ENCODE measurements at places on chromosomes 6 and 20.
A peak's percentile ranks its signal among the peaks of the same experiment; 100 is the strongest.

- DNase-seq = no peak
These were observed 106.4 kb upstream of the PDE10A start for GRCh38 chr6:165769401-165769800.

- DNase-seq = no peak
These were observed 19.1 kb downstream of the B4GALT5 start for GRCh38 chr20:49694450-49695071.

DNA sequence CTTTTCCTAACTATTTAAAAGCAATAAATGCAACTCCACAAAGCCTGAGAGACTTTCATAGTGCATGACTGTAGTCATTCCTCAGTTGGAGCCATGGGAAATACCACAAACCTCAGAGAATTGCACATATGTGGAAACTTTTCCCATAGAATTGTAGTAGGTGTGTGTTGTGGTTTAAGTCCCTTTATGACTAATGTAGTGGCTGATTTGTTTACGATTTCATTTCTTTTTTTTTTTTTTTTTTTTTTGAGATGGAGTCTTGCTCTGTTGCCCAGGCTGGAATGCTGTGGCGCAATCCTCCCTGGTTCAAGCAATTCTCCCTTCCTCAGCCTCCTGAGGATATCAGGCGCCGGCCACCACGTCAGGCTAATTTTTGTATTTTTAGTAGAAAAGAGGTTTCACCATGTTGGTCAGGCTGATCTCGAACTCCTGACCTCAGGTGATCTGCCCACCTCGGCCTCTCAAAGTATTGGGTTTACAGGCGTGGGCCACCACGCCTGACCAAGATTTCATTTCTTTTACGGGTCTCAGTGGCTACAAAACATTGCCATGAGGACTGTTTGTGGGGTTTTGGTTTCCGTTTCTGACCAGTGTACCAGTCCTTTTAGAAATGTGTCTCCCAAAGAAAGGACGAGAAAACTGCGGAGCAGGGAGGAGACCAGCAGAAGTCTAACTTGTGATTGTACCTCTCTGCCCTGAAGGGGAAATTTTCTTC, 212.1 kb upstream of the MARCKS start:
- peak; percentile 69 for DNase-seq

DNA sequence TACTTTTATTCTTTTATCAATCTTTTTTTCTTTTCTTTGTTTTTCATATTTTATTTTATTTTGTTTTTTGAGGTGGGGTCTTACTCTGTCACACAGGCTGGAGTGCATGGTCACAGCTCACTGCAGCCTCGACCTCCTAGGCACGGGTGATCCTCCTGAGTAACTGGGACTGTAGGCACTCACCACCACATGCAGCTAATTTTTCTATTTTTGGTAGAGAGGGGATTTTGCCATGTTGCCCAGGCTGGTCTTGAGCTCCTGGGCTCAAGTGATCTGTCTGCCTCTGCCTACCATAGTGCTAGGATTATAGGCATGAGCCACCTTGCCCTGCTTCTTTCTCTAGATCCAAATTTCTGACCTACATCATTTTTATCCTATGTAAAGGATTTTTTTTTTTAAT, 153.2 kb downstream of the CDKAL1 start:
- DNase-seq = no peak

GRCh38 chr20:29298271-29298590, 1959.2 kb upstream of the DEFB115 start:
- DNase-seq = no peak

DNA sequence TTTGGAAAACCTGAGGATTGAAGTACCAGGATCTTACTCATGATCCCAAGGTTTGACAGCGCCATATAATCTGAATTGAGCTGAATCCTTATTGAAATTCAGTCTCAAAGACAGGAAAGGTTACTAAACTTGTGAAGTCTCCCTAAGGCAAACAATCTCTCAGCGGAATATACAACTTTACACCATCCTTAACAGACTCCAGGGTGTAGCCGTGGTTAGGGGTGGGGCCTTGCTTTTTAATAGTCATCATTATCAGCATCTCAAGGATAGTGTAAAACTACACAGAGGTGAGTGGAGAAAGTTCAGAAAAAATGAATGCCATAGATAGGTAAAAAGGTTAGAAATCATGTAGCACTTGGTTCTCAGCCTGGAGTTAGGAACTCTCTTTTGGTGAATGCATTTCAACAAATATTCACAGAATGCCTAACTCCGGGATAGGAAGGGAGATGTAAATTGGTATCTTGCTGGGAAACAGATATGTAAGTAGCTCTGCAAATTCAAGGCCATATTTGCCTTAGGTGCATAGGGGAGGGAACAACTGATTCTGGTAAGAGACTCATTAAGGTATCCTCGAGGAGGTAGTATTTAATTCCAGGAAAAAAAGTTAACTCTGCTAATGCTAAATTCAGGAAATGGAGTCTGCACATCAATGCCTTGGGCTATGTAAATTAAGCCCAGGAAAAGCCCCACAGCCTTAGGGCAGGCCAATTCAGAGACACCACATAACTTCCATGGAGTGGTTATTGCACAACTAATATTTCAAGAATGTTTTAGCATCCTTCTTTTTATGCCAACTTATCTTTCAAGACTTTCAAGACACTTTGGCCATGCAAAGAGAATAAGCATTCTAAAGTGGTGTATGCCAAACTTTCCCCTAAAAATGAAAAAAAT, 61.6 kb downstream of the SNAP25 start:
- no peak for DNase-seq

DNA sequence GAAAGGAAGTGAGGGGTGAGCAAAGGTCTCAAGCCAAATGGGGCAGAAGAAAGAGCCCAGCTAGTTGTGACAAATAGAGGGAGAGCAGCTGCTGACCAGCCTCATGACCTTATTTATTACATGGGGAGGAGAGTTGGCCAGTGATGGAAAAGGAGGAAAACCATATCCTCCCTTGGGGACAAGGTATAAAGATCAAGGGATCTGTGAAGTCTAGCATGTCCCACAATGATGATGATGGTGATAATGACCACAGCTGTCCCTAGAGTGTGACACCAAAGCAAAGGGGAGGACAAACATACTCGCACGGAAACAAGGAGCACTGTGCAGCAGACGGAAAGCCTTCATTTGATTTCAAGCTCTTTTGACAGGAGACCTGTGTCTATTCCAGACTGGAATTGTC, 190.4 kb upstream of the MCHR2 start:
- no peak for DNase-seq

GRCh38 chr6:160766657-160766988, 64.6 kb downstream of the PLG start:
- no peak for DNase-seq

GRCh38 chr6:47061309-47062300, 19.5 kb upstream of the ADGRF1 start:
- no peak for DNase-seq

GRCh38 chr6:30789606-30790005, 45.3 kb upstream of the IER3 start:
- DNase-seq = no peak

DNA sequence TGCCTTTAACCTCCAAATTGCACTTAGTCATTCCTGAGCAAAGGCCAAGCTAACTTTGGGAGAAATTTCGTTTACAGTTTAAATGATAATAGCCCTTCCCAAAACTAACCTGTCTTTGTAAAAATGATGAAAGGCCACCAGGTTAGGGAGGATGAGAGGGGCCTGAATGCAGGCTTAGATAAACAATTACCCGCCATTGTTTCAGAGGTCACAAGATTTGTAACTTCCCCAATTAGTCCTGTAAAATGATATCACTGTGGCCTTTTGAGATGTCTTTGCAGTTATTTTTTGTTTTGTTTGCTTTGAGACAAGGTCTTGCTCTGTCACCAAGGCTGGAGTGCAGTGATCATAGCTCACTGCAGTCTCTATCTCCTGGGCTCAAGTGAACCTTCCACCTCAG, 26.3 kb downstream of the GNL1 start:
- DNase-seq = peak; percentile 67

- no peak for DNase-seq
These were observed 287.3 kb upstream of the PLN start for GRCh38 chr6:118260833-118261232.

DNA sequence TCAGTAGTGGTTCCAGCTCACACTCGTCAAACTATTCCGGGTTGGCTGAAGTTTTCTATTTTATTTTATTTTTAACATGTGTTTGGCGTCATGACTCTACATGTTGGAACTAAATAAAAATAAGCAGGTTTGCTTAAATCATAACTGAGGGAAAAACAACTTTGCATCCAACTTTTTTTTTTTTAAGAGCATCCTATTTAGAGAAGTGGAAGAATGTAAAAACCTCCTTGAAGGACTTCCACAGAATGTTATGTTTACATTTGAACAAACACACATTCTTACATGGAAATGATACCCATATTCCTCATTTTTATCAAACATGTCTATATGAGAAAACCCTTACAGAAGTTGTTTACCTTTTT, 659 bp downstream of the PRDM1 start:
- no peak for DNase-seq

- peak; percentile 21 for DNase-seq
These were observed 20.6 kb upstream of the HLA-F start for GRCh38 chr6:29702519-29703103.

- peak; percentile 33 for DNase-seq
These were observed 119.0 kb downstream of the RTN4IP1 start for GRCh38 chr6:106510090-106510970.

GRCh38 chr20:62896526-62896925, 29.8 kb downstream of the DIDO1 start:
- DNase-seq = no peak

DNA sequence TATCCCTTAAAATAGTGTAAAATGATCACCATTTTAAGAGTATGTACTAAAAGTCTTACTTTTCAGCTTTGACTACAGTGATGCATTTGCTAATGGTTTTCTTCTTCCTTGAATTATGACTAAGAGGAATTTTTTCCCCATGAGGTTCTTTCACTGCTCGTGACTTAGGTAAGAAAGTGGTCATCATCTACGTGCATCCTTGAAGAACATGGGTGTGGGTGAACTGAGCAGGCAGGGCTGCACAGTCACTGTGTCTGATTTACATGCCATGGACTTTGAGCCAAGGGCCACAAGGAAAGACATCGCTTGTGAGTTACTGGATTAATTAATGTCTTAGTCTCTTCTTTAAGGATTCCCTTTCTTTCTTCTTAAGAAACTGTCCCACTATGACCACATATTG, 33.3 kb downstream of the NQO2 start:
- no peak for DNase-seq

DNA sequence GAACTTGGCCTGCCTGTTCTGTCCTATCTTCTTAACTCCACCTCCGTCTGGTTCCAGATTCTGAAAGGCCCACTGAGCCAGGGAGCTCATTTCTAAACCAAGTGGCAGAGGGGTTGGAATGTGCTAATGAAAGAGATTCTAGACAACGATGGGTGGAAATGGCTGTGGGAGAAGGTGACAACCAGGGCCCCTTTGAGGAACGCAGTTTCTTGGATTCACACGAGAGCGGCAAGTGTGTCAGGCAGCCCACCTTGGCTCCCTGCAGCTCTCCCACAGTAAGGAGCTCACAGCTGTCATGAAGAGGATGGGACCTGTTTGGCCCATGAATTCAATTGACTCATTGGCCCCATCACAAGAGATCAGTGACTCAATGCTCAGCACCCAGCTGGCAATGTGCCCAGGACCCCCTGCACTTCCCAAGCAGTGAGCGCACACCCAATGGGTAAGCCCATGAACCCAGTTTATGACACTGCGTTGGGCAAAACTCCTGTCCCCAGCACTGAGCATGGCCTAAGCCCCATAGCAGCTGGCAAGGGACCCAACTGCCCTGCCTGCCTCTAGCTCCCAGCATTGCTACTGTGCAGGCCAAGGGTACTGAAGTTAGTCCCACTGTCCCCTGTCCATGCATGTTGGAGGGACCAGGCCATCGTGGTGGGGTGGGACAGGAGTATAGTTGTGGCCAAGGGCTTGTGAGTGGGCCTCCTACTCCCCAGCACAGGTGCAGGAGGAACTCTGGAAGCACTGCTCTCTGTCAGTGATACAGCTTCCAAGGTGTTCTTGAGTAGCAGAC, 16.4 kb downstream of the MRPS18A start:
- no peak for DNase-seq

- DNase-seq = no peak
These were observed 238.5 kb downstream of the ZFAND3 start for GRCh38 chr6:38057994-38058393.

GRCh38 chr6:155271145-155271544, 7.3 kb downstream of the CLDN20 start:
- no peak for DNase-seq

DNA sequence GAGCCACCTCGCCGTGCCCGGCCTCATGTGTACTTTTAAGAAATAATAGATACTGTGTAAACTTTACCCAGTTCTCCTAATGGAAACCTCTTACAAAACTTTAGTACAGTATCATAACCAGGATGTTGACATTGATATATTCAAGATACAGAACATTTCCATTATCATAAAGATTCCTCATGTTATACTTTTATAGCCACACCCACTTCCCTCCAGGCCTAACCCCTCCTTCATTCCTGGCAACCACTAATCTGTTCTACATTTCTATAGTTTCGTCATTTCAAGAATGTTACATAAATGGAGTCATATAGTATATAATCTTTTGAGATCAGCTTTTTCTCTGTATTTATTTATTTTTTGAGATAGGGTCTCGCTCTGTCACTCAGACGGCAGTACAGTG, 52.6 kb upstream of the SALL4 start:
- DNase-seq = no peak

DNA sequence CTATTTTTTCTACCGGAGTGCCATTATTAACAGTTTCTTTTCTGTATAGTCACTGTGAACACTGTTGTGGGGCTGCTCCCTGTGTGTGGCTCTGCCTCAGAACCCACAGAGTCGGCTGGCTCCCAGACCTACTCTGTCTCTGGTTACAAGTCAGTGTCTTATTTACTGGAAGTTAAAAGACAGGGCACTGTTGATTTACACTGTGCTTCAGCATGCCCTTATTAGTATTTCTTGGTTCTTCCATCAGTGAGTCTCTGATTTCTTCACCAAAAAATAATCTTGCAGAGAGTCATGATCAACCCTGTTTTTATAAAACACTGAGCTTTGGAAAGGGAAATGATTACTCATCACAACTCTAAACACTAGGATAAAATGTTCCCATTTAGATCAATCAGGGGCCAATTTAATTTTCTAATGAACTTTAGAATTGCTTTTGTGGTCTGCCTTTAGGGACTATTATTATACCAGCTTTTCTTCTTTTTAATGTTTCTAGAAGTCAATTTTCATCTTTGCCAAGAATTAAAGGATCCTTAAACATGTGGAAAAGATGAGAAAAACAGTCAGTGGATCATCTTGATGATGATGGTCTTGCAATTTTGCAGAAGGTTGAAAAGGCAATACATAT, 92.6 kb downstream of the UTRN start:
- no peak for DNase-seq

- no peak for DNase-seq
These were observed 6.8 kb downstream of the OR2H2 start for GRCh38 chr6:29591677-29592076.

DNA sequence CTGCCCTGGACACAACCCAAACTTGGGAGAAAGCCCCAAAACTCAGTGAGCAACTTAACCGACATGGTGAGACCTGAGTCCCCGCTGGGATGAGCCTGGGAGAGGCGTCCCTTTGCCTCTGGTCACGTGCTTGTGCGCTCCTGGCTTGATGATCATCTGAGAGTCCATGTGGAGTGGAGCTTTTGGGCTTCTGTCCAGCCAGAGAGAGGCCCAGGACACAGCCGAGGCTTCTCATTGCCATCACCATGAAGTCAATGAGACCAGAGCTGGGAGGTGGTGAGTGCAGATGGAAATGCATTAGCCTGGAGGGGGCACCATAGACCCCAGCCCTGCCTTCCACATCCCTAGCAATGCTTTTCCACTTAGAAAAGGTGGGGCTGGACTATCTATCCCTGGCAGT, 250.0 kb downstream of the SLC24A3 start:
- DNase-seq = no peak
